Stimulated activated CD8-positive, alpha-beta memory T cell treated with anti-CD3 and anti-CD28 coated beads, Interleukin-4, amount 100 ng/mL, for 4 hours (primary cell): ENCODE measurements at places on chromosomes 12 and 14.

DNA sequence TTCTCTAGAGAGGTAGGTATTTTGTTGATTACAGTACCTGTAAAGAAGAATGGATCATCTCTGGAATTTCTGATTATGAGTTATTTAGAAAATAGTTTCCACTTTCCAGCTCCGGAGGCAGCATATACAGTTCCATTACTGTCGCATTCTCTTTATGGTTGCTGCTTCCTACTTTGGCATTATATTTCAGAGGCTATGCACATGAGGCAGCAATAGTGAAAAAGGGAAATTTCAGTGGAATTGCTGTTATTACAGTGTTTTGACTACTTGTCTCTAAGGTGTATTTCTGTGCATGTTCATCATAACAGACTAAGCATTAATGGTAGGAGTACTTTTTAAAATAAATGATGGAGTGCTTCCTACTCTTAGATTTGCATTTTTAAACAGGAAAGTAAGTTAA, 10.2 kb downstream of the GNG2 start:
- DNase-seq: no peak

DNA sequence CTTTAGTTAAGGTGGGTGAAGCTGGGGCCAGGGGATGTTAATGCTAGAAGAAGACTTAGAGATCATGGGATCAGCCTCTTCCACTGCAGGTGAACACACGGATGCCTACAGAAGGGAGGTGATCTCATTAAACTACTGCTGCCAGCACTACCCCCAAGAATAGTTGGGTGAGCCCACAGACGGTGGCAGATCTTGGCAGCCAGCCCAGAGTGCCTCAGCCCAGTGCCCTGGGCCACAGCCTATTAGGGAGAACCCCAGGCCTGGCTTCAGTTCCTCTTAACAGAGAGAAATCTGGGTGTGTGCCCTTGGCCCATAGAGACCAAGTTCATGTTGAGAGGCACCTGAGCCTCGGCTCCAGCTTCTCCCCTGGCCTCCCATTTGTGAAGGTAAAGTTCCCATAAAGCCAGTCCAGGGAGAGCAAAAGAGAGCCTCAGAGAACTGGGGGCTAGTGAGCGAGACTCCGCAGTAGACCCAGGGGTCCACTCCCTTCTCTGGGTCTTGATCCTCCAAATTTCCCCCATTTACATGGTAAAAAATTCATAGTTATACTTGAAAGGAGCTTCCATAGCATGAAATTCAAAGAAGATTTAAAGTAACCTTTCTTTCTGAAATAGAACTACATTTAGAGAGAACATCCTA, 125.0 kb upstream of the CCND2 start:
- no peak for DNase-seq

- no peak for DNase-seq
Measured at GRCh38 chr12:72178871-72179270, 93.3 kb upstream of the TRHDE start.

DNA sequence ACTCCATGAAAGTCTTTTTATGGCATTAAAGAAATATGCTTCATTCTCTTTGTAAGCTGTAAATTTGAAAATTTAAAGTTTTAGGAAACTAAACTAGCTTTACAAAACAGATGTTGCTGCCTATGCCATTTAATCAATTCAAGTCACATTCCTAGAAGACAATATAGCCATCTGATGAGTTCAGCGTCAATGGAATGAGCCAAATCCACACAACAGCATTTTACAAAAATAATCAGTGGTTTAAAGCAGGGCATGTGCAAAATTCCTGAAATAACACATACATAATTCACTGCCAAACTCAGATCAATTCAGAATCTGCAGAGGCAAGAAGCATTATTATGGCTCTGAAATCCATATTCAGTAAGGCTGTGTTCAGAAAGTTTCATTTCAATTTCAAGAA, 75.6 kb downstream of the MED13L start:
- no peak for DNase-seq

DNA sequence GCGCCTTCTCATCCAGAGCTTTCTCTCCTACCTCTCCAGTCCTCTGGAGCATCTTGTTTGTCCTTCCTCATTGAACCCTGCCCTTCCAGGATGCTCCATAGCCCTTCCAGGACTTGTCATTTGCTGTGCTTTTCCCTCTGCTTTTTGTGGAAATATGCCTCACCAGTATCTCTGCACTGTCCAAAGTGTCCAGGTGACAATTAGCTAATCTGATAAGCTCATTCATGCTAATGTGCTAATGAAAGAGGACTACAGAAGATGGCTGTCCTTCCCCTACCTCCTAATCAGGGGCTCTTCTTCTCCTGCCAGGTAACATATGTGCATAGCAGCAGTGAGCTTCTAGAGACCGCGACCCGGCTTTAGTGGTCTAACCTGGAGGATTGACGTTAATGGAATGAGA, 58.4 kb upstream of the OTX2 start:
- DNase-seq: no peak

DNA sequence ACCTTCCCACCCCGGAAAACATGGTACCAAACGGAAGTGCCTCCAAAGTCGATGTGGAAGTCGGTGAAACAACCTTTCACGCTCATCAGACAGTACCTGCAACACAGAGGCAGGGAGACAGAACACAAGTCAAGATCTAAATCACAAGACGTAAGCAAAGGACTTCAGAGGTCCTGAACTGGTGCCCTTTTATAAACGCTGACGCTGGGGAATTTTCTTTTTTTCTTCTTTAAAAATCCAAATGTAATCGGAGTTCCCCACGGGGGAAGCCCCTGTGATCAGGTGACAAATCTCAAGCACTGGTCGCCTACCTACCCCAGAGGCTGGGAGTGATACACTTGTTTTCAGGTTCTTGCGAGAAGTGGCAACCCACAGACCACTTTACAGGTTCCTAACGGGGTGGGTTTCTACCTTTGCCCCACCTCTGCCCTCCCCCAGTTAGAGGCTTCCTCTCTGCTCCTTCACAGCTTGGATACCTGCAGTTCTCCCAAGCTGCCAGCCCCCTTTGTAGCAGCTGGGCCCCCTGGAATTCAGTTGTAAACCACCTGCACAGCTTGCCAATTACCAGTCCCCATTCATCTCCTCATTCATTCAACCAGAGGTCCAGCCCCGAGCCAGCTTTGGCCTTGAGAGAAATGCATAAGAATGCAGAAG, 46.2 kb downstream of the KDM2B start:
- no peak for DNase-seq

DNA sequence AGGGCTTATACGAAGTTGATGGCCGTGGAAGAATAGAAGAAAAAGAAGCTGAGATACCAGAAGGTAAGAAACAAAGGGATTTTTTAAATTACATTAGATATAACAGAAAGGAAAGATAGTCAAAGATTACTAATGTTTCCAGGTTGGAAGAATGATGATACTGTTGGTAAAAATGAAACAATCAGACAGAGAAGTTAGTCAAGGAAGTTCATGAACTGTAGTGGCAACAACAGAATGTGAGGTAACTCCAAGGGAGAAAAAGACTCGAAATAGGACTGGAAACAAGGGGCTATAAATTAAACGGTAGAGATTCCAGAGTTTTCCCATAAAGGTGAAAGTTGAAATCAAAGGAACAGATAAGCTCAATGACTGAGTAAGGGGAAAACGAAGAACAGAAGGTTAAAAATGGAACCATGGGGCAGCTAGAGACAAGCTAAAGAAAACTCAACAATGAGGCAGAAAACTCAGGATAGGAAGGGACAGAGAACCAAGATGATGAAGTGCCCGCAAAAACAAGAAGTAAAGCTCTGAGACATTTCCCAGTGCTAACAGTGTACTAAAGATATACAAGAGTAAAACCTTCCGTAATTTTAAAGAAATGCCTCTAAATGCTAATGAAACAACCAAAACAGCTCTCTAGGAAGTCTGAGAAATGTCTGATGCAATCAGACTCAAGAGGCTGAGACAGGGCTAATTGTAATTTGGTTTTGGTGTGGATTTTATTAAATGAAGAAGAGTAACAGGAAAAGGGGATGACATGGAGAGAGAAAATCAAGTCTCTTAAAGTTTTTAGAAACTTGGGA, 70.0 kb downstream of the PPP2R5E start:
- DNase-seq: no peak
